ENCODE measurements at places on chromosomes 13 and 19.

GRCh38 chr13:94901070-94901469, 188.7 kb upstream of the SOX21 start:
- DNase-seq: no peak

DNA sequence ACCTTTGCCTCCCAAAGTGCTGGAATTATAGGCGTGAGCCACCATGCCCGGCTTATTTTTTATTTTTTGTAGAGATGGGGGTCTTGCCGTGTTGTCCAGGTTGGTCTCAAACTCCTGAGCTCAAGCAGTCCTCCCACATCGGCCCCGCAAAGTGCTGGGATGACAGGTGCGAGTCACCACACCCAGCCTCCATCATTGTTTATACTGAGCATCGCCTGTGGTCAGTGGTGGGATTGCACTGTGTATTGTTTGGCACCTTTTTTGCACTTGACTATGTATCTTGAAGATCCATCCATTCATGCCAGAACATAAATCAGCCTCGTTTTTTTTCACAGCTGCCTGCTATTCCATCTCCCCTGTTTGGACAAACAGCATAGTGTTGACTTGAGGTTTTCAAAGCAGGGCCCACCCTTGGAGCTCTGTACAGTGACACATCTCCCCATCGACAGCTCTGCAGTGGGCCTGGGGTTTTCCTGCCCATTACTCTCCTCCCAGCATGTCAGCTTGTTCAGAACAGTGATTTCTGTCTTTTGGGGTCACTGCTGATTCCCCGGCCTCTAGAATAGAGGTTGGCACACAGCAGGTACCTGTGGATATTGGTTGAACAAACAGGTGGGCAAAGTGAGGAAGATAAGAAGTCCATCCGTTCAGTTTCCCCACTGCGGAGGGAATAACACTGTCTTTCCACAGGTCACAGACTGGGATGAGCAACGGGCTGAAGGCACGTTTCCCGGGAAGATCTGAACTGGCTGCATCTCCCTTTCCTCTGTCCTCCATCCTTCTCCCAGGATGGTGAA, 8.2 kb upstream of the UPK1A start:
- DNase-seq: no peak

GRCh38 chr19:45231891-45232290, 13.3 kb downstream of the EXOC3L2 start:
- DNase-seq: no peak

- DNase-seq: no peak
Observed at GRCh38 chr19:32718286-32718685, 1.3 kb upstream of the TDRD12 start.

- DNase-seq: no peak
Observed at GRCh38 chr13:114082849-114083645, 49.4 kb downstream of the RASA3 start.

DNA sequence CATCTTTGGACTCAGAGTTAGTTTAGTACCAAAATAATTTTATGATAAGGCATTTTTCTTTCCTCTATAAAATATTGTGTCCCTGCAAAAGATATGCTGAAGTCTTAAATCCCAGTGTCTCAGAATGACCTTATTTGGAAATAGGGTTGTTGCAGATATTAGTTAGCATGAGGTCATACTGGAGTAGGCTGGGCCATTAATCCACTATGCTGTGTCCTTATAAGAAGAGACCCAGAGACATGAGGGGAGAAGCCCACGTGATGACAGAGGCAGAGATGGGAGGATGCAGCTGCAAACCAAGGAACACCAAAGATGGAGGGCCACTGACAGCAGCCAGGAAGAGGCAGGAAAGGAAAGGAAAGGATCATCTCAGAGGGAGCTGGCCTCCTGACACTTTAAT, 6.4 kb downstream of the POGLUT2 start:
- DNase-seq: no peak

- no peak for DNase-seq
Observed at GRCh38 chr19:342801-343421, 1.7 kb downstream of the MIER2 start.

DNA sequence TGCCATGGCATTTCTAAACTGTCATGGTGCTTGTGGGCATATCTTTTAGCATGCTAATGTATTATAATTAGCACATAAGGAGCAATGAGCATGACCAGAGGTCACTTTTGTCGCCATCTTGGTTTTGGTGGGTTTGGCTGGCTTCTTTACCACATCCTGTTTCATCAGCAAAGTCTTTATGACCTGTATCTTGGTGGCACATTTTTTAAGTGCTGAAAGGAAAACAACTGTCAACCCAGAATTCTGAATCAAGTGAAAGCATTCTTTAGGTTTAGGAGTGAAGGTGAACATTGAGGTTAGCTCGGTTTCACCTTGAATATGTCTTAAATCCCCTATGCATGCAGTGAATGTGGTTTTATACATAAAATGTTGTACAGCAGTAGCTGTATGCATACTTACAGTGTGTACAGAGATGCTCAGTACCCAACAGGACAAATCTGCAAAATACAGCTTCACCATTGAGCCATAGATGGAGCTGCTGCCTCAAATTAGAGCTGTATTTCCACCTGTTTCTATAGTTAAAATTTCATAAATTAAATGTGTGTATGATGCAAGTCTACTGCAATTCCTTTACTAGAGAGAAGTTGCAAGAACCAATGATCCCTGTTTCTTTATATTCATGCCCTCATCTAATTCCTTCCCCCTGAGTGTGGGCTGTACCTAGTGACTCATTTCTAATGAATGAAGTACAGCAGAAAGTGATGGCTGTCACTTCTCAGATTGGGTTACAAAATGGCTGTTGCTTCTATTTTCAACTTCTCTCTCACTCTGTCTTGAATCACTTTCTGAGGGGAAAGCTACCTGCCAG, 25.2 kb upstream of the IGSF23 start:
- no peak for DNase-seq

GRCh38 chr13:40381935-40382764, 284.3 kb downstream of the FOXO1 start:
- no peak for DNase-seq

DNA sequence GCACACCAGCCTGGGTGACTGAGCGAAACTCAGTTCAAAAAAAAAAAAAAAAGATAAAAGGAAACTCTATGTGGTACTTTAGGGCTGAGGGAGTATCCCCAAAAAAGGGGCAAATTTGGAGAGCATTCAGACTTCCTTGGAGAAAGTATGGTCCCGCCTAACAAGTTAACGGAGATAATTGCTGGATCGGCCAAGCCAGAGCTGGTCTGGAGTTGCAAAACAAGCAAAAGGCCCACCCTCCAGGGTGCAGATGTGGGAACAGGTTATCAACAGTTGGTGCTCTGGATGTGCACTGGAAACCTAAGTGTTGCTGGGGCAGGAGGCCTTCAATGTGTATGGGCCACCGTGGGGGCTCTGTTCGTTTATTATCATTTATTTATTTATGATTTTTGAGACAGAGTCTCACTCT, 2.8 kb downstream of the IQCN start:
- no peak for DNase-seq

- no peak for DNase-seq
Observed at GRCh38 chr13:104314926-104315535, 1248.8 kb upstream of the SLC10A2 start.

DNA sequence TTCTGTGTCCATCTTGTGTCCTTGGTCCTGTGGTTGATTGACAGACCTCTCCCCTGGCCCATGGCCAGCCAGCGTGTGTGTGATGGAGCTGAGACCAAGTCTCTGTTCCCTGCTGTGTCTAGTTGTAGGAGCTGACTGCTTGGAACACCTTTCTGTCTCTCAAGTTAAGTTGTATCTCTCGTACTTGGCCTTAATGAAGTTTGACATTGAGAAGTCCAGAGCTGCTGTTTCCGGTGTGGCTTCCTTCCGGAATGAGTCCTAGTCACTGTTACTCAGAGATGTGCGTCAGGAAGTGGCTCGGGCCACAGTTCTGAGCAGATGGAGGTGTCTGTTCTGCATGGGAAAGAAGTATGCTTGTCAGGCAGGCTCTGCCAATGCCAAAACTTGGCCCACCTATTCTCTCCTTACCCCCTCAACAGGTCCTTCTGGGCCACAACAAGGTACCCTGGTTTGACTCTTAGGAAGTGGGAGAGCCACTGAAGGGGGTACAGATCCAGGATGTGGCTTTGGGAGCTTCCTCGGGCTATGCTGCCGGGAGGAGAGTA, 54.3 kb downstream of the GATAD2A start:
- no peak for DNase-seq

GRCh38 chr19:51006406-51006805, 5.0 kb upstream of the KLK8 start:
- no peak for DNase-seq

DNA sequence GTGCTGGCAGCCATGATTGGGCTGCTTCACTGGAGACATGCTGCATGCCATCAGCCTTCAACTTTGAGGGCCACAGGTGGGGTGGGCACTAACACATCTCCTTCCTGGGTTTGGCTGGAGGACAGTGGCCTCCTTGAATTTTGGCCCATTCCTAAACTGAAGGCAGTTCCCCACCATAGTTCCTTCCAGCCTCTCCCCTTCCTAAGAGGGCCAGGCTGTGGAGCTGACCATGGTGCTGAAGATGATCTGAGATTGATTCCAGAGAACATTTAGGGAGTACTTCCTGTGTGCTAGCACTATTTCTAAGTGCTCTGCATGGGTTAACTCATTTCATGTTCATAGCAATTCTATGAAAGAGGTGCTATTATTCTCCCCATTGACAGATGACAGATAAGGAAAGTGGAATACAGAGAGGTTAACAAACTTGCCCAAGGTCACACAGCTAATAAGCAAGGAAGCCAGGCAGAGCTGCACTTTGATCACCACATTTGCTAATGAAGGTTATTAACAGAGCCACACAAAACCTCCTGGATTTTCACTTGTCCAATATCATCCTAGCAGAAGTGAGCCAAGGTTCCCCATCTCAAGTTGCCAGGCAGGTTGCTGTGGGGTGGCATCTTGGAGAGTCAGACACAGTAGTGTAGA, 175.3 kb downstream of the ZIC5 start:
- DNase-seq: no peak

DNA sequence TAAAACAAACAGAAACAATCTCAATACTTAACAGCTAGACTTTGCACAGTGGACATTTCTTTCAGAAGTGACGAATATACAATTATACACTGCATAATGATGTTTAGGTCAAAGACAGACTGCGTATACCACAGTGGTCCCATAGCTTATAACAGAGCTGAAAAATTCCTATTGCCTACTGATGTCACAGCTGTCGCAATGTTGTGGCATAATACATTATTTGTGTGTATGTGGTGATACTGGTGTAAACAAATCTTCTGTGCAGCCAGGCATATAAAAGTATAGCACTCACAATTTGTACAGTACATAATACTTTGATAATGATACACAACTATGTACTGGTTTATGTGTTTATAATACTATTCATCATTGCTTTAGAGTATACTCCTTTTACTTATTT, 116.7 kb downstream of the TNFRSF19 start:
- no peak for DNase-seq
